ENCODE measurements at places on chromosomes 3 and 15. TPM values are rescaled to one million over a fixed set of nuclear protein-coding genes. Genes with fewer than 3 reads are reported as not detected.

- no peak for DNase-seq
These were observed 90.1 kb downstream of the CHST2 start for GRCh38 chr3:143209715-143210059.

DNA sequence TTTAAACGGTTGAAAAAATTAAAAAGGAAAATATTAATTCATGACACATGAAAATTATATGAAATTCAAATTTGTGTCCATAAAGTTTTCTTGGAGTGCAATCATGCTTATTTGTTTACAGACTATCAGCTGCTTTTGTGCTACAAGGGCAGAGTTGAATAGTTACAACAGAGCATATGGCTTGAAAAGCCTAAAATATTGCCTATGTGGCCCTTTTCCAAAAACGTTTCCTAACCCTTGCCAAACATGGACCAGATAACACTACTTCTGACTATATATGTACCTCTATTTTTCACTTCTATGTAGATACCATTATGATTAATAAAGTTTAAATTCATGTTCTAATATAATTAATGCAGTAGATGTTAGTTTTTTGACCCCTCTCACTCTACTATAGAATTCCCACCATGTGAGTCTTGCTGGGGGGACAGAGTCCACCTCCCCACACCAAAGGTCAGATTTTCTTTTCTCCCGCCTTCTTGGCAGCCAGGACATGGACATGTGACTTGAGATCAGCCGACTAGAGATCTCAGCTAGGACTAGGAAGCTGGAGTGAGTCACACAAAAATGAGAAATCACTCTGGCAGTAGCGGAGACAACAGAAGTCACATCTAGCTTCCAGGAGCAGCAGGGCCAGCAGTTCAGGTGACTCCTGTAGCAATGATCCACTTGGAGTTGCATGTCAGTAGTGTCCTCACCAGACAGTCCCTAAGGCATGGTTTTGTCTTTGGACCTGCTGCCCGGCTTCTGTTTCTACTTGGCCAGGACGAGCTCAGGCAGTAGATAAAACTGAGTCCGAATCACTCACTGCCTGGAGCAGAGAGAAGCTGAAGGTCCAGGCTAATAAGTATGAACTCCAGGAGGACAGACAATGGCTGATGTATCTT, 22.4 kb downstream of the CIAO2A start:
- peak; percentile 90 for DNase-seq

GRCh38 chr3:98032904-98033303, 2.2 kb downstream of the GABRR3 start:
- no peak for DNase-seq

DNA sequence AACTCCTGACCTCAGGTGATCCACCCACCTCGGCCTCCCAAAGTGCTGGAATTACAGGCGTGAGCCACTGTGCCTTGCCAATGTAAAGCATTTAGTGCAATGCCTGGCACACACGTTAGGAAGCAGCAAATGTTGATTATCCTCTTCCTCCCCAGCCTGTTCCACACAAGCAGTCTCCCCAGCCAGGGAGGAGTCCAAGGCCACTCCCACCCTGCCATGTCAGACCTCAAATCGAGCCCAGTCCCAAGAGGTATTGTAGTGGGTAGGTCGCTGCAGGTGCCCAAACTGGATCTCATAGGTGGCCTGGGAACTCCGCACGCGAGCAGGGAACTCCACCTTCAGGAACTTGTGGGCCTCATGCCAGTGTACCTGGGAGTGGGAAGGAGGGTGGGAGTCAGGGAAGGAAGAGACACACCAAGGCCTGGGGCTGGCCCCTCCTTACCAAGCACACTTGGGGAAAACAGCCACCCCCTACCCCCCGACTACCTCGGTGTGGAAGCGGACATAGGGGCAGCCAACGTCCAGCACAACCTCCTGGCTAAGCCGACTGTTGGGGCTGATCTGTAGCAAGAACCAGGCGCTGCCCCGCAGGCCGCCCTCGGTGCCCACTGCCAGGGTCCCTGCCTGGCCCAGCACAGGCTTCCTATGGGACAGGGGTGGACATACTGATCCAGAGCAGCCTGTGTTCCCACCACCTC, 10.3 kb downstream of the MAN2C1 start:
- no peak for DNase-seq

DNA sequence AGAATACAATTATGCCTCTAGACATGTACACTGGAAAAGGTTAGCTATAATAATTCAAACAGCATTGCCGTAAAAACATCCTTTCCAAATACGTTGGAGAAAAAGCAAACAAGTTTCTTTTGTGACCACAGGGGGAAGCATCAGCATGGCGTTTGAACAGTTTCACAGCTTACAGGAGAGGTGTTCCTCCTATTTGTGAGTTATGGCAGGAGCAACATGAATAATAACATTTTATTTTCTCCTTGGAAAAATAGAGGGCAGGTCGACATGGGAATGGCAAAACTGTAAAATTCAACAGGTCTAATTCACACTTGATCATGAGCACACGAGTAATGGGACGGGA, 39.7 kb upstream of the GADL1 start:
- peak; percentile 70 for DNase-seq

DNA sequence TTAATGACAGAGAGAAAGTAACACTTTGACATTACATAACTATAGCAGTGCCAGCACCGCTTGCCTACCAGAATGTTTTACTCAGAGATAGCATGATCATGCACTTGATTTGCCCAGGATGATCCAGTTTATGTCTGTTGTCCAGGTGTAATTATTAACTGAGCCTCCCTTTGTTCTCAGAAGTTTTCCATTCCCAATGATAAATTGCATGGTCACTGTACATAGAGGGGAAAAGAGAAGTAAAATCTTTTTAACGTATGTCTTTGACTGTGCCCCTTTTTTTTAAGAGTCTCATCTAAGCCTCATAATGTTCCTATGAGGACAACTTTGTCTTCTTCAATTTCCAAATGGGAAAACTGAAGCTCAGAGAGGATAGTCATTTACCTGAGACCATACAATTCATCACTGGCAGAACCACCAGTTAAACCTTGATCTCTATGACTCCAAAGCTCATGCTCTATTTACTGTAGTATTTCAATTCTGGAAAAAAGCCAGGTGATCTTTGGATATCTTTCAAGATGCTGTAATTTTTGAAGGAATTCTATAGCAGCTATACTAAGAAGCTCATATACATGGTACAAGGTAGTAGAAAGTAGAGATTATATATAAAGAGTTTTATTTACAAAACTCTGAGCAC, 25.1 kb downstream of the C3orf85 start:
- peak; percentile 79 for DNase-seq

GRCh38 chr15:51708013-51708412, 26.7 kb downstream of the SCG3 start:
- DNase-seq: no peak

GRCh38 chr3:80234706-80235105, 466.9 kb upstream of the ROBO1 start:
- DNase-seq: peak; percentile 25

- no peak for DNase-seq
These were observed 41.3 kb downstream of the NMNAT3 start for GRCh38 chr3:139636511-139636910.

DNA sequence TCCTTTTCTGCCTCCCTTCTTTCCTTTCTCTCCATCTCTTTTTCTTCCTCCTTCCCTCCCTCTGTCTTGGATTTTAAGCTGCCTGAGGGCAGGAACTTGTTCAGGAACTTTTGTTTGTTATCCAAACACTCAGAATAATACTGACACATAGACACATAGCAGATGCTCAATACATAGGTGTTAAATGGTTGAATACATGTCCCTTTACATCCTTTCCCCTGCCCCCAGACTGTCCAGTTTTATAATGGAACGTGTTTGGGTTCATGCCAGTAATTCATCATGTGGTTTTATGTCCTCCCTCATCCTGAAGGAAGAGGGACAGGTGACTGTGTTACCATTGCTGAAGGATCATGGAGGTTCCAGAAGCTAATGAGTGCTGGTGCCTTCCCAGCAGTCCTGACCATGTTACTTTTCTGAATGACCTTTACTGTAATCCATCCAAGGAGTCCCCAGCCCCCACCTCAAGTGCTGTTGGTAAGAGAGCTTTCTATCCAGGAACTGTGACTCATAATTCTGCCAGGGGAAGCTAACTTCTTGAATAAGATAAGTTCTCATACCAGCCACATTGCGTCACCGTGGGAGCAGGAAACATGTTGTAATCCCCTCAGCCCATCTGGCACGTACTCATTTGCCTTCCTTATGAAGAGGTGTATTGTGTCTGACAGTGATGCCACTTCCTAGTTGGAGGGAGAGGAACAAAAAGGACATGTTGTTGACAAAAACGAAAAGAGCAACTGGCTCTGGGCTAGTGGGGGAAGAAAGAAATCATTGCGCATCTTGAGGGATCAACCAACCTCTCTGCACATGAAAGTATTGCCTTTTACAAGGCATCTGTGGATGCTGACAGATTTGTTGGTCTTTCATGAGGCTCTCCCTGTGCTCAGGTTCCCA, 52.4 kb downstream of the IL1RAP start:
- peak; percentile 100 for DNase-seq

GRCh38 chr3:169362301-169362700, 301.2 kb downstream of the MECOM start:
- peak; percentile 46 for DNase-seq

GRCh38 chr3:187833799-187834578, 88.7 kb upstream of the BCL6 start:
- DNase-seq: no peak

DNA sequence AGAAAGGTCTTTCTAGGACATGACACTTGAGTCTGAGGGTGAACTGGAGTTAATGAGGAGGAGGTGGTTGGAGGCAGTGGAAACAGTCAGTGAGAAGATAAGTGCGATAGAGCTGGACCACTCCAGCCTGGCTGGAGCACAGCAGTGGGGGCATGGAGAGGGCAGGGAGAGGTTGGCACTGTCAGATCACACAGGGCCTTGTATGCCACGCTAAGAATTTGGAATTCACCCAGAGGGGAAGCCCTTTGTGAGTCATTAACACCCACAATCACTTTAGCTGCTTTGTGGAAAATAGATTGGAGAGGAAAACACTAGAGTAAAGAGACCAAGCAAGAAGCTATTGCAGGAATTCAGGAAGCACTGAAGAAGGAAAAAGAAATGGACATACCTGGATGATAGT, 83.3 kb downstream of the ZNF621 start:
- DNase-seq: peak; percentile 81

DNA sequence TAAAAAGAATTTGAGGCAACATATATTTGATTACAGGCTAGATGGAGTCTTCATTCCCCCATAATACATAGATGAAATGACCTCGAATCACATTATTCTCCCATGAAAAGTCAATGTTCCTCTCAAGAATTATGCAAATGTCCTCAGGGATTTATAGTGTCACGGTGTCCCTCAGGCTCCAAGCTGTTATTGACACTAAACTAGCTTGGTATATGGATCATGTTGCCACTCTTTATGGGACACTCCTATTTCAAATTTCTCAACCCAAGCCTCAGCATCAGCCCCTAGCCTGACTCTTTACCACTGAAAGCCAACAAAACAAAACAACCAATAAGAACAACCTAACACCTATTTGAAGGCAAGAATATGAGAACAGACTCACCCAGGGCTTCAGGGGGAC, 139.8 kb downstream of the TPRG1 start:
- DNase-seq: no peak

- peak; percentile 66 for DNase-seq
These were observed 2.1 kb downstream of the SLC41A3 start for GRCh38 chr3:126081618-126082361.

- DNase-seq: no peak
These were observed 165.5 kb downstream of the ZIC1 start for GRCh38 chr3:147574621-147575020.

GRCh38 chr3:27287052-27287451, 82.1 kb downstream of the NEK10 start:
- DNase-seq: no peak

- no peak for DNase-seq
These were observed 5.8 kb downstream of the ST3GAL6 start for GRCh38 chr3:98768961-98769360.

DNA sequence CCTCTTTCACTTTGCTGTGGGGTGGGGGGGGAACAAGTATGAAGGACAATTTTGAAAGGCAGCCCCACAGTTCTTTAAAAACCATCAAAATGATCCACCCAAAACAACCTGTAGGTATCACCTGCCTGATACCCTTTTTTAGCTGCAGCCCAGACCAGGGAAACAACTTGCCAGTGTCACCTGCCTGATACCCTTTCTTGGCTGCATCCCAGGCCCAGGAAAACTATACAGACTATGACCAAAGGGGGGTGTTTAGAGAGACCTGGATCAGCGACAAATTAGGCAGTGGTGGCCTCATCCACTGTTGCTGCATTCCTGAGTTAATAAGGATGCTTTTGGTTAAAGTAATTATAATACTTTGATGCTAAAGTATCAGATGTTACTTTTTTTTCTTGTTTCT, 122.0 kb downstream of the VPS13C start:
- DNase-seq: no peak

DNA sequence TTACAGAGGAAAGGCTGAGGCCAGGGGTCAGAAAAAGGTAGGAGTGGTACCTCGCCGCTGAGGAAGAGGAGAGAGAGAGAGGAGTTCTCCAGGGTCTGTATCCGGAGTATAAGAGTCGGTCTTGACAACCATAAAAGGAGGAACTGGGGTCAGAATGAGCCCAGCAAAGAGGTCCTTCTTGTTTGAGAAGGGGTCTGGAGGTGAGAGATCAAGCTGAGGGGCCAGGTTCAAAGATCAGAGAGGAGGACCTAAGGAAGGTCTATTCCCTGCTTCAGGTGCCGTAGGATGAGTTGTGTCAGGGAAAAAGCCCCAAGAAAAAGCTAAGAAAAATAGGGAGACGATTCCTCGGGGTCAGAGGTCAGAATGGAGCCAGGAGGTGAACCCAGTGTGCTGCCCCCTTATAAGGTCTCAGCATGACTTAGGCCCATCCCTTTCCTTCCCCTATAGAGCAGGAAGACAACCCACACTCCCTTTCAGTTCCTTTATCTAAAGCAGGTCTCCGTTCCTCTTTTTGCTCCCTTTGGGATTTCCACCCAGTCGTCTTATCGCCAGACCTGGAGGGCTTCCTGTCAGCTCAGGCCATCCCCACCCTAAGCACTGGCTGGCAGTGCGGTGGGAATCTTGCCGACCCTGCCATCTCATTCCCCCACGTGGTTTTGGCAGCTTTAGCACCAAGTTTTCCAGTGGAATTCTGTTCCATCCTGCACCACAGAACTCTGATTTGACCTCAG, 651 bp downstream of the MTMR14 start:
- no peak for DNase-seq

- DNase-seq: no peak
These were observed 43.2 kb downstream of the ARHGEF26 start for GRCh38 chr3:154164387-154164786.

- peak; percentile 94 for DNase-seq
These were observed 26.2 kb downstream of the MAP4 start for GRCh38 chr3:47989981-47990440.

GRCh38 chr3:23385327-23385726, 182.2 kb downstream of the UBE2E2 start:
- no peak for DNase-seq

The SLC12A1 gene
- 0.17 TPM for total RNA-seq

The LXN gene
- 50.3 TPM for total RNA-seq

The CCRL2 gene
- not detected for total RNA-seq

The GP9 gene
- not detected for total RNA-seq

The GP5 gene
- under 0.01 TPM for total RNA-seq

The BLM gene
- 0.89 TPM for total RNA-seq

The CNTN4 gene
- 1.0 TPM for total RNA-seq

The SLC51A gene
- not detected for total RNA-seq

The SSR3 gene
- 520 TPM for total RNA-seq

The TMEM44 gene
- 14.9 TPM for total RNA-seq

The COLQ gene
- not detected for total RNA-seq
